ENCODE measurements at places on chromosomes 3 and 15.

GRCh38 chr15:62068071-62068809 lies 1.5 kb downstream of the C2CD4A start:
- DNase-seq: peak; percentile 76

DNA sequence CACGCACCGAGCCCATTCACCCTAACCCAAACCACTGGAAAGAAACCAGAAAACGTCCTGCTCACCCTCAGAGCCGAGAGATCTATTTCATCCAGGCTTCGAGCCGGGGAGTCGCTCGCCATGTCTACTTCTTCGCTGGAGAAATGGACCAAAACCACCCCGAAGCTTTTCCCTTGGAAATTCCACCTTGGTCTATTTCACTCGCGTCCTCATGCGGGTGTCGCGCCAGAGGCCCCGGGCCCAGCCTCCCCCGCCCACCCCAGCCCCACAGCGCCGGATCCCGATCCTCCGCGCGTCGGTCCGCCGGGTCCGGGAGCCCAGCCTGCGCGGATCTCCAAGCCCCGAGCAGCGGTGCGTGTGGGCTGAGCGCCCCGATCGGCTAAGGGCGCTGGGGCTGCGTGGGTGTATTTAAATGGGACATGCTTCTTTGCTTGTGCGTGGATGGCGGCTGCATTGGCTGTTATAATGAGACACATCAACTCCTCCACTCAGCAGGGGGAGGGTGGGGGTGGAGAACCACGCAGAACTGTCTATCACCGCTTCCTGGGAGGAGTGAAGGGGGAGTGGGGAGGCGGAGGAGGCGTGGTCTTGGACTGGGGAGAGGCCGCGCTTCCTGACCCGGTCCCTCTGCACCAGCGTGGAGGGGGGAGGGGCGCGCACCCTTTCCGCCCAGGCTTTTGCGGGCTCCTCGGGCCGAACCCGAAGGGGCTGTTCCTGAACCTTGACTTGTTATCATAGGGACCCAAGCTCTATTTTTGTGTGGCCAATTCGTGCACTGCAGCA lies at the start of gene TNIK:
Gene TNIK, minus strand, starts transcription at position 464 of the 783 bp plus-strand sequence. Its CDS starts 342 bp downstream, at position 122.
- peak; percentile 84 for DNase-seq

DNA sequence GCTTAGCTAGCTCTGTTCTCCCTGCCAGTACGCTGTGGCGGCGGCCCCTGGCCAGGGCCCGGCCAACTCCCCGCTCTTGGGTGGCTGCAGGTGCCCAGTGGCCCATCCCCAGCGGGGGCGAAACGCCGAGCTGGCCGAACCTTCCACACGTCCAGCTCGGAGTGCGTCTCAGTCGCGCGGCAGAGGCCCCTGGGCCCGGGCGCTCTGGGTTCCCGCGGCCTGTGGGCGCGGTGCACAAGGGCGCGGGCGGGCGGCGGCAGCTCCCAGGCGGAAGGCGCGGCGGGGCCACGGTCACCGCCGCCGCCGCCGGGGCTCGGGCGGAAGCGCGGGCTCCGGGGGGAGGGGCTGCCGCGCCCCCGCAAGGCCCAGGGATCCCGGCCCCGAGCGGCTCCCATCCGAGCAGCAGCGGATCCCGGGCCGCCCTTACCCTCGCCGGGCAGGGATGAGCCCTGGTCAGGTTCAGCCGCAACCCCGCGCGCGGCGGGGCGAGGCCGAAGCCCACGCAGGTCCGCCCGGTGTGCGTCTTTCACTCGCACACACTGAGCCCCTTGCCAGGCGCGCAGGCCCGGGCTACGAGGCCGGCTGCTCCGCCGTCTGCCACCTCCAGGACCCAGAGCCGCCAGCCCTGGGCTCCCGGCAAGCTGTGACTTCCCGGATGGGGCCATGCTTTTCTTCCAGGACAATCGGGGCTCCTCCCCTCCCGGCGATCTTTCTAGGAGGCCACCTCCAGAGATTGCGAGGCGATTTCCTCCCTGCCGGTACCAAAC lies 54.2 kb downstream of the CCDC54 start:
- peak; percentile 78 for DNase-seq

GRCh38 chr15:86010891-86011290 lies 68.8 kb upstream of the AGBL1 start:
- no peak for DNase-seq

DNA sequence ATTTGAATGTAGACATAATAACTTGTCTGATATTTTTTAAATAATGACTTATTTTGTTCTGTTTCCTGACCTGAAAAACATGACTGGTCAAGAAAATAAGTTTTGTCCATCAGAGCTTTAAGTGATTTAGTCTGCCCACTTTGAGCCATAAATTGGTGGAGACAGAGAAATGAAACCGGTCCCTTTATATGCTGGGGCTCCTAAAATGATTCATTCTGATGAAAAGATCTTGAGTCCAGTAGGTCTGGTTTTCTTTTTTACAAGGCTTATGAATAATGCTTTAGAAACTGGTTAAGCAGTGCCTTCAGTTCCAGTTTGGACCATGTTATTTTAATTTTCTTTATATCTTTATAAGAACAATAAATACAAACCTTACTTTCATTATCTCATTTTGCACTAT lies 293.2 kb downstream of the DIPK2A start:
- no peak for DNase-seq

GRCh38 chr3:19226479-19226878 lies 78.2 kb downstream of the KCNH8 start:
- DNase-seq: no peak

- no peak for DNase-seq
Observed at GRCh38 chr3:164465172-164465571, 613.1 kb downstream of the SI start.

DNA sequence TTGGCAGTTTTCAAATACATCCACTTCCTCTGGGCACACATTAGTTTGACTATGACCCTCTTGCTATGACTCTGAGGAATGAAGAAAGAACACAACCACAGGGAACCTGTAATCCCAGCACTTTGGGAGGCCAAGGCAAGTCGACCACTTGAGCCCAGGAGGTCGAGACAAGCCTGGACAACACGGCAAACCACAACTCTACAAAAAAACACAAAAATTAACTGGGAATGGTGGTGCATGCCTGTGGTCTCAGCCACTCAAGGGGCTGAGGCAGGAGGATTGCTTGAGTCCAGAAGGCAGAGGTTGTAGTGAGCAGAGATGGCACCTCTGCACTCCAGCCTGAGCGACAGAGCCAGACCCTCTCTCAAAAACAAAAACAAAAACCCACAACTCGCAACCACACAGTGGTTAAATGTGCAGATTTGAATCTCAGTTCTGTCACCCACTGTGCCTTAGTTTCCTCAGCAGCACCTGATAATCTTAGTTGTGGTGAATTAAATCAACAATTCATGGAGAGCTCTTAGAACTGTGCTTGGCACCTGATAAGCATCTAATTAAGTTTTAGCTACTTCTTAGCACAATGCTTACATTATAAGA lies 65.7 kb downstream of the MYLK start:
- no peak for DNase-seq

- no peak for DNase-seq
Observed at GRCh38 chr3:106792716-106793115, 584.5 kb upstream of the CCDC54 start.

Data from suppressor macrophage (primary cell).